Caco-2 (cell line): ENCODE measurements at places on chromosomes 13 and 19. TPM values are rescaled to one million over a fixed set of nuclear protein-coding genes. Genes with fewer than 3 reads are reported as not detected.

SLC6A16 gene
- 0.56 and 0.84 TPM in 2 replicates for total RNA-seq

CEACAM18 gene
- 0.79 TPM in 1 of 2 replicates, not detected in the other for total RNA-seq

GRCh38 chr19:4362101-4362828 lies 18.9 kb downstream of the MPND start:
- no peak for DNase-seq

DNA sequence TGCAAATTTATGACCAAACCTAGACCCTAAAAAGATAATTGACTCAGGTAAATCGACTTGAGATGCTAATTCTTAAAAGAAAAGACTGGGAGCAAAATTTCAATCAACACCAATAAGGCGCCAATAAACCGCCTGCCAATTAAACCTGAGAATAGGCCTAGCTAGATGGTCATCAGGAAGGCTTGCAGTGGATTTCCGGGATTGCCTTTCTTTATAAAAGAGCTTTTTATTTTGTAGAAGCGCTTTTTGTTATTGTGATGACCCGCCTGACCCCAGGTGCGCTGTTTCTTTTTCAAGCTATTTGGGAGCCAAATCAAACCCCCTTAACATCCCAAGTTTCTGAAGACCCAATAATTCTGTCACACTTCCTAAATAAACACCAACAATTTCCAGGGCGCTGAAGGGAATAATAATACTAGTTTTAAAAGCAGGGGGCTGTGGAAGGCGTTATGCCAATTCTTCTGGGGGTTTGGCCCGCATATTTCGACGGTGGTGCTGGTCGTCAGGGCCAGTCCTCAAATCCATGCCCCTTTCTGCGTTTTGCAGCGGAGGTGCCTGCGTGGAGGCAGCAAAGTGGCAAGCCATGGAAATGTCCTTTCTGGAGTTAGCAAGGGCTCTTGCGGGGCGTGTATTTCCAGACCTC lies 2.9 kb upstream of the ZIC5 start:
- no peak for DNase-seq

- DNase-seq, result peak; percentile 38
Observed at GRCh38 chr13:110388108-110388943, 81.2 kb downstream of the COL4A2 start.
